ENCODE measurements at places on chromosomes 5 and 9.

DNA sequence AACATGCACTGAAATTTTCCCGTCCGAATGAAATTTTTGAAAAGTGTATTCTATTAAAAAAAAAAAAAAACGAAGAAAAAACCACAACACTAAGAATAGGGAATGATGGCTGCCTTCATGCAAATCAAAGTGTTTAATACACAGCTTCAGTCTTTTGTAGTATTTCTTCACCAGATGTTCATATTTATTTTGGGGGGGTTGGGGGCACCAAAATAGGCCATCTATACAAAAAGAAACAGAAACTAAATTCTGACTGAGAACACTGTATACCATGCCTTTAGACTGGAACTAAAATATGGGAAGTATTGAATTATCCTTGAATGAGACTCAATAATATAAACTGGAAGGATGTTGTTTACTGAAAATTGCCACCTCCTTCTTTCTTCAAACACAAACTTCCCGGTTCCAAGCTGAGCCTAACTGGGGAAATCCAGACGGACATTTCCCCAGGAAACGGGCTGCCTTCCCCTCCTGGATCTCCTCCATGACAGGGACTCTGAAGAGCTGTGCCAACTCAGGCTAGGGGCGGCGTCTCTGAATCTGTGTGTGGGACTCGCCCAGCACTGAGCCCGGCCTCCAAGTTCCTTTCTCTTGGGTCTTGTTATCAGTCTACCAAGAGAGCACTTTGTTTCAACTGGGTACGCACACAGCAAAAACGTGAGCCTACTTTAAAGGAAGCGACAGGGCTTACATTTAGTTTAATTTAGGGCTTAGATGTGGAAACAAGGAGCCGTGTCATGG is 511.3 kb upstream of the ADAMTS16 start:
- DNase-seq: no peak

GRCh38 chr5:154899151-154899816 is 38.7 kb downstream of the GEMIN5 start:
- DNase-seq: no peak

DNA sequence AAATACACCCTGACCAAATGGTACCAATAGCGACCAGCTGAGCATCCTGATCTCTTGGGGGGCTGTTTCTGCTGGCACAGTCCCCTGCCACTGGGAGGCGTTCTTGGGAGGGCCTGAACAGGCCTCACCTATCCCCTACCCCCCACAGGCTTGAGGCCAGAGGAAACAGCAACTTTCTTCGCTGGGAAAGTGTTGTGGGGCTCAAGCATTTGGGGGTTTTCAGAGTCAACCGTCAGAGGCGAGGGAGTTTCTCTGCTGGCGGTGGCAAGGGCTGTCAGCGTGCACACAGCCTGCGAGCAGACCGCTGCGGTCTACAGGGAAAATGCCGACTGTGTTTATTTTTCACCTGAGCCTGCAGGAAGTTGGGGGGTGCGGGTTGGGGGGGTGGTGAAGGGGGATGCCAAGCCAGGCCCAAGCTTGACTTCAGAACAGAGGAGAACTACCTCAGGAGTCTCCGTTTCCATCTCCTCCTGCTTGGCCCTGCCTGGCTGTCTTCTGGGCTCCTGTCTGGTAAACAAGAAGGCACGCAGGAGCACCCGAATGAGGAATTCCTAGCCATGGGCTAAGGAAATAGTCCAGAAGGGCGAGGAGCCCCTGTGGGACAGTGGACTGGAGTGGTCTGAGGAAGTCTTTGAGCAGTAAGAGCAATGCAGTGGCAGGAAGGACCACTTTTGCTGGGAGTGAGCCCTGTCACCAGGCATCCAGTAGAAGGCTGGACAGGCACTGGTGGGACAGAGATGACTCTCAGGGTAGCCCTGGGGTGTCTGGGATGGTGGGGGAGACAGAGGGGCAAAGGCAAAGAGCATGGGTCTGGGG is 18.1 kb downstream of the TCF7 start:
- peak; percentile 54 for DNase-seq

GRCh38 chr5:128038643-128039042 is 44.9 kb upstream of the SLC12A2 start:
- no peak for DNase-seq

DNA sequence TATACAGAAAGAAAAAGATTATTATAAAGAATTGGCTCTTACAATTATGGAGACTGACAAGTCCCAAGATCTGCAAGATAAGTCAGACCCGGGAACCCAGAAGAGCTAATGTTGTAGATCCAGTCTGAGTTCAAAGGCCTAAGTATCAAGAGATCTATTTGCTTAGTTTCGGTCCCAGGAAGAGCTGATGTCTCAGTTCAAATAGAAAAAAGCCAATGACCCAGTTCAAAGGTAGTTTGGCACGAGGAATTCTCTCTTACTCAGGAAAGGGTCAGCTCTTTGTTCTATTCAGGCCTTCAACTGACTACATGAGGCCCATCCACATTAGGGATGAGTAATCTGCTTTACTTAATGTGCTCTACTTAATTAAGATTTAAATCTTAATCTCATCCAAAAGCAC is 128.3 kb upstream of the PLCXD3 start:
- DNase-seq: no peak

DNA sequence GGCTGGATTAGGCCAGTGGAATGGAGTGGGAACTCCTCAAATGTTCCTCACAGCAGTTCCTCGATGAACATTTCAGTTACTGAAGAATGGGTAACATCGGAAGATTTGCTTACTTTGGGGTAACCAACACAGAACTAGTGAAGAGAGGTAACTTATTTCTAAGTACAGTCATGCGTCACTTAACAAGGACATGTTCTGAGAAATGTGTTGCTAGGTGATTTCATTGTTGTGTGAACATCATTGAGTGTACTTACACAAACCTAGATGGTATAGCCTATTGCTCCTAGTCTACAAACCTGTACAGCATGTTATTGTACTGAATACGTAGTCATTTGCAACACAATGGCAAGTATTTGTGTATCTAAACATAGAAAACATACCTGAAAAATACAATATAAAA is 228.3 kb downstream of the MAST4 start:
- DNase-seq: no peak

DNA sequence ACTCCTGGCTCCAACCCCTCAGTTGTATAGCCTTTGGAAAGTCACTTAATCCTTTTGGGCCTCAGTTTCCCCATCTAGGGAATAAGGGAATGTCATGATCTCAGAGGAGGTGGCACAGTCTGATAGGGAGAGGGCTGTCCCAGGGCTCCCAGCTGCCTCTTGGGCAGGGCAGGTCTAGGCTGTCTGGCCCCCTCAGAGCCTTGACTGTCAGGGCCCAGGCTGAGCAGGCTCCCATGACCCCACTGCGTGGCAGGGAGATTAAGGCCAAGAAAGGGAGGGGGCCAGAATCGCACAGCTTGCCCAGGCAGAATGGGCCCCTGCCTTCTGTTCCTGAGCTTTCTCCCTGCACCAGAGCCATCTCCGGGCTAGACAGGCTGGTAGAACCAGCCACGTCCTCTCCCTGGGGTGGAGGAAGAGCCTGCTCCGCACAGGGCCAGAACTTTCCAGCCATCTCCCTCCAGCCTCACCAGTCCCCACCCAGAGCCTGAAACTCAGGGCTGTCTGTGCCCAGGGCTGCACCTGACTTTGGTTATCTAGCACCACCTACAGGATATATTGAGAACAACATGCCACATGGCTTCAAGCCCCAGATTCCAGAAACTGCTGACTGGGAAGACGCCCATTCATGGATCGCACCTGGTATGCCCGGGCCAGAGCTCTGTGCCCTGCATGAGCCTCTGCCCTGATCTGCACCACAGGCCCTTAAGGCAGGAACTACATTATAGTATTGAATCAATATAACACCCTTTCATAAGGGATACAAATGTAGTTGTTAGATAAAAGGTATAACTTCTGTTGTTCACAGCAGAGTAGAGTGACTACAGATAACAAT is 32.1 kb downstream of the NAIF1 start:
- DNase-seq: peak; percentile 92

- DNase-seq: no peak
Measured at GRCh38 chr5:116091416-116091815, 6.6 kb downstream of the COMMD10 start.

GRCh38 chr9:137235424-137236237 is 4.9 kb downstream of the SLC34A3 start:
- DNase-seq: peak; percentile 68

DNA sequence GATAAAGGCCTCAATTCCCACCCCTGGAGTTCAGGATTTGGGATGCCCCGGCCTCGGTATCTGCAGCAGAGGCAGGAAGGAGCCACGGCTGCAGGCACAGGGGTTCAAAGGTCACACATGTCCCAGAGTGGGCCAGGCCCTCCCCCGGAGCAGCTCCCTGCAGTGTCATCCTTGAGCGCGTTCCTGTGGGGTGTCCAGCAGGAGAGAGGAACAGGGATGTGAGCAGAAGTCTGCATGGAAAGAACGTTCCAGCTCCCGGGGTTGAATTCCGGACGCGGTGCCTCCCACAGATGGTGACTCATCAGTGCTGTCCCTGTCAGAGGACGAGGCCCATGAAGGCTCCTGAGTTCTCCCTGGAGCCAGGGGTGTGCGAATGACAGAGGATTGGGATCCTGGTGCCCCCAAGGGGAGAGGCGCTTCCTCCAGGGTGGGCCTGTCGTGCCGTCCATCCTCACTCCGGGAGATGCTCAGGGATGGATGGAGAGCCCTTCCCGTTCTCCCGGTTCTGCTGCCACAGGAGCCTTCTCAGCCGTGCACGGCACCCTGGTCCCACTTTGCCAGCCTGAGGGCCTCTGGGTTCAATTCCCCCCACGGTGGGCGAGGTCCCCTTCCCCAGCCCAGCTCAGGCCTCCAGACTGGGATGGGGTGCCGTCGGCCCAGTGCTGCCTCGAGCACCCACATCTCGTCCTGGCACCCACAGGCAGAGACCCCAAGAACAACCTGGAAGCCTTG is 3.1 kb downstream of the LCN1 start:
- DNase-seq: no peak

GRCh38 chr5:136094913-136095641 is 37.6 kb upstream of the SMAD5 start:
- peak; percentile 9 for DNase-seq

GRCh38 chr9:92607088-92607487 is 62.8 kb downstream of the IPPK start:
- no peak for DNase-seq

DNA sequence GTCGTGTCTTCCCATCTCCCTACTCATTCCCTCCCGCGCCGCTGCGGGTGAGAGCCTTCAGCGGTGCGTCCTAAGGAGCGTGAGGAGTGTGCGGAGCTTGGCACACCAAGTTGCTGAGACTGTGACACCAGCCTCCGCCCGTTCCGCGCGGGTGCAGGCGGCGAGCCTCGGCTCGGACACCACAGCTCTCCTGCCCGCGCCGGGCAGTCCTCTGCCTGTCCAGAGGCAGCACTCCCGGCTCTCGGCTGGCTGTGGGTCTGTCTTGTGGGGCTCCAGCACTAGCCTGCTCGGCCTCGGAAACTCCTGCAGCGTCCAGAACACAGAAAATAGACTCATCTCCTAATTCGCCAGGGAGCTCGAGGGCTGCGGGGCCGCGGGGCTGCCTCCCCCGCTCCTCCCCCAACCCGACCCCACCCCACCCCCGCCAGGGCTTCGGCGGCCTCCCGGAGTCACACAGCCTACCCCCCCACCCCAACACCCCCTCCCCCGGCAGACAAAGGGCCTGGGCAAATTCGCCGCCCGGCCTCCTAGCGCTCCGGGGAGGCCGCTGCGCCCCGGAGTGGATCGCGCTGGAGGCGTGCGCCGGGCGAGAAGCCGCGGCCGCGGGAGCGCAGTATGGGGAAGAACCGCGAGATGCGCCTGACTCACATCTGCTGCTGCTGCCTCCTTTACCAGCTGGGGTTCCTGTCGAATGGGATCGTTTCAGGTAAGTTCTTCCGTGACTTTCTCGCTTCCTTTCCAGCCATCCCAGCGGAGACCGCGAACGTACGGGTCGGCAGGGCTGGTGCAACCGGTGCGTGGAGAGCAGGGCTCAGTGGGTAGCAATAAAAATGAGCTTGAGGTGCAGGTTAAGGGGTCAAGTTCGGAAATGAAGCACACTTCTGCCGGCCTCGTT is at the start of gene ADAMTS19:
Gene ADAMTS19, plus strand, starts transcription at position 522 of the 895 bp plus-strand sequence. Its CDS starts 94 bp downstream, at position 616.
- peak; percentile 69 for DNase-seq

DNA sequence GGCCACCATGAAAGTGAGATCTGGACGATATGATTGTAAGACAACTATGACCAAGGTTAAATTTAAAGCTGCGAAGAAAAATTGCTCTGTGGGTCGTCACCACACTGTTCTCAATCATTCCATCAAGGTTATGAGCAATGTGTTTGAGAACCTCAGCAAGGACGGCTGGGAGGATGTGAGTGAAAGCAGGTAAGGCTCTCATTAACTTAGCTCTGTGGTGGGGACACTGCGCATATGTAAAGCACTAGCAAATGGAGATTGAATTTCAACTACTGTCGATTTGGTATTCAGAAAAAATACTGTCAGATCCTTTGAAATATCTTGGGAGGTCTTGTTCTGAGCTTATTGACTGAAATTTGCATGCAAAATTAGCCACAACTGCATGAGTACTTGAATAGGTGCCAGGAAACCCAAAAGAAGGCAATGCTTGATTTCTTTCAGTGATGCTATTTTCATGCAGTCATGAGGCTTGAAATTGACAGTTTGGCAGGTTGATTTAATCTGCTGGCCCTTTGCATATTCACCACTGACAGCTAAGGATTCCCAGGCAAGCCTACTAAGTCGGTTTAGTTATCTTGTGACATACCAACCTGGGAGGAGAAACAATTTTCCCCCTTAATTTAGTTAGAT is 183.9 kb upstream of the SH3GL2 start:
- DNase-seq: peak; percentile 40

DNA sequence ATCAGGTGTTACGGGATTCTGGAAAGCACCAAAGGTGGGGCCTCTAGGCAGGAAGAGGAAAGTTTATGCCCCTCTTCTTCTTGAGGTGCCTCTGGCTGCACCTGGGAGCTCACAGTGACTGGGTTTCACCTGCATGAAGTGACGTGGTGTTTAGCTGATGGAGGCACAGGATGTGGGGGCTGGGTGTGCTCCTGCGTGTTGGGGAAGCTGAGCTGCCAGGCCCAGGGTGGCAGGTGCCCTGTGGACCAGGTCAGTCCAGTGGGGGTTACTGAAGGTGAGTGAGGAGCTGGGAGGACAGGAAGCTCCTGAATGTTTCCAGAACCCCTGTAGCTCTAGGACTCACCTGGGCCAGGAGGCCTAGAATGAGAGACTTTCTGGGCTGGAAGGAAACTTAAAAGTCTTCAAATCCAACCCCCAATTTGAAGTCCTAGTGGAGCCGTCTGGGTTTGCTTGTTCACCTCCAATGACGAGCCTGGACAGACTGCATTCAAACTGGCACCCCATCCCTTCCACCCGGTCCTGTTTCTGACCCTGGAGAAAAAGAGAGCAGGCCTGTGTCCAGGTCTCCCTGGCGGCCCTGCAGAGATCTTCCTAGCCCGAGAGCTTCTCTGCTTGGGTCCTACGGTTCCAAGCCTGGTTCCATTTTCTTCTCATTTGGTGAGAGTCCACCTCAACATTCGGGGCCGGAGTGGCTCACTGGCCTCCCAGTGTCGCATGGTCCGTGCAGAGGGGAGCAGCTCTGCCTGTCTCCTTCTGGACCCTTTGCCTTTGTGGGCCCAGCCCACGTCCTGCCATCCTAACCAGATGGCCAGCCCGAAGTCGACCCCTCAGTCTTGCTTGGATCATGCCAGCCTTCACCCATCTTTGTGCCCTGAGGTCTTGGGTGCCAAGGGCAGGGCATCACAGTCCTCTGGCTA is 22.3 kb downstream of the TRAF1 start:
- no peak for DNase-seq

- no peak for DNase-seq
Measured at GRCh38 chr5:132962429-132963021, 909 bp downstream of the AFF4 start.

- peak; percentile 4 for DNase-seq
Measured at GRCh38 chr9:113715086-113715485, 161.0 kb upstream of the ZNF618 start.

GRCh38 chr5:86532429-86532828 is 85.3 kb upstream of the COX7C start:
- DNase-seq: no peak
